ENCODE measurements at places on chromosomes 16 and 17. TPM values are rescaled to one million over a fixed set of nuclear protein-coding genes. Genes with fewer than 3 reads are reported as not detected.

DNA sequence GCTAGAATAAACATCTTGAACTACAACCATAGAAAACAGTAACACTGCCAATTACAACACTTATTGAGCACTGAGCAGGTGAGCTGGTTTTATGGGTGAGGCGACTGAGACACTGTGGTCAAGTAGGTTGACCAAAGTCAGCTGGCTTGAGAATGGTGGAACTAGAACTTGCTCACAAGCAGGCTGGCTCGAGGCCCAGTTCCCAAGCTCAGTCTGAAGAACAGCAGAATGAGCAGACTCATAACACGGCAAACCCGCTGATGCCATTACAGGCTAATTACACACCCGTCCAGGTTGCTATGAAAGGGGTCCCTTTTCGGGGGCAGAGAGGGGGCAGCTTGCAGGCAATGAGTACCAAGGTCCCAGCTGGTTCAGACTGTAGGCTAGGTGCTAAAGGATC lies 6.5 kb downstream of the ZZEF1 start:
- peak; percentile 48 for DNase-seq

DNA sequence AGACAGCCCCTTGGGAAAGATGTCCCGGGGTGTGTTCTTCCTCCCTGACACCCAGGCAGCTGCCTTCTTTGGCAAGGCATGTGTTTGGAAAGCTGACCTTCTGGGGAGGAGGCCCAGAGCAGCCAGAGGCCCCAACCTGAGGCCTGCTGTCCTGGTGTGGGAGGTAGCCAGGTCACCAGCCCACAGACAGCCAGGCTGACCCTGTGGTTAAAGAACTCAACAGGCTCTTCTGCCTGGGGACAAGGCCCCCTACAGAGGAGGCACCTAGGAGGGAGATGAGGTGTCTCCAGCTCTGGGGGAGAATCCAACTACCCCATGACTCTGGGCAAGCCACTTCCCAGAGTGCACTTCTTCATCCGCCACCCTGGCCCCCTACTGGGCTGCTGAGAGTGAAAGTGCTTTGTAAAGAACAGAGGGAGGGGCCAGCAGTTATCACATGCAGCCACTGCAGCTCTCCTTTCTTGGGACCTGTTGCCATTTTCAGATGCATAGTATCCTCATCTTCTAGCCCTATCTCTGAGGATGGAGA lies 13.1 kb upstream of the SREBF1 start:
- no peak for DNase-seq

GRCh38 chr17:61409301-61410112 lies 9.9 kb downstream of the TBX2 start:
- DNase-seq, result peak; percentile 74

- no peak for DNase-seq
Measured at GRCh38 chr17:77907497-77908461, 50.7 kb upstream of the TNRC6C start.

GRCh38 chr17:36890398-36891168 lies 46.7 kb upstream of the LHX1 start:
- no peak for DNase-seq

DNA sequence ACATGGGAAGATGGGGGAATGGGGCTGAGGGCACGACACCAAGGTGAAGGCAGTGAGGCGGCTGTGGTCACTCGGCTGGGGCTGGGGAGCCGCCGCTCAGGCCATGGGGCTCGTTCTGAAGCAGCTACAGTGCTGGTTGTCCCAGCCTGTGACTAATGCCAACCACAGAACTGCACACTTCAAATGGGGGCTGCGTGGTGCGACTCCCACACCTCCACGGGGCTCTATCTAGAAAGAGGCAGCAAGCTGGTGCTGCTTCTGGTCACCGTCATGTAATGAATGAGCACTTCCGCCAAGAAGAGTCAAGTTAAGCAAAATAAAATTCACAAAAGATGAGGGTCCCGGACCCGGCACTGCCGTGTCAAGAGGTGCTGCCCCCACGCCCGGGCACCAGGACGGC lies 20.0 kb downstream of the GALNS start:
- no peak for DNase-seq

- peak; percentile 53 for DNase-seq
Measured at GRCh38 chr16:4805231-4805630, 2.8 kb upstream of the ROGDI start.

DNA sequence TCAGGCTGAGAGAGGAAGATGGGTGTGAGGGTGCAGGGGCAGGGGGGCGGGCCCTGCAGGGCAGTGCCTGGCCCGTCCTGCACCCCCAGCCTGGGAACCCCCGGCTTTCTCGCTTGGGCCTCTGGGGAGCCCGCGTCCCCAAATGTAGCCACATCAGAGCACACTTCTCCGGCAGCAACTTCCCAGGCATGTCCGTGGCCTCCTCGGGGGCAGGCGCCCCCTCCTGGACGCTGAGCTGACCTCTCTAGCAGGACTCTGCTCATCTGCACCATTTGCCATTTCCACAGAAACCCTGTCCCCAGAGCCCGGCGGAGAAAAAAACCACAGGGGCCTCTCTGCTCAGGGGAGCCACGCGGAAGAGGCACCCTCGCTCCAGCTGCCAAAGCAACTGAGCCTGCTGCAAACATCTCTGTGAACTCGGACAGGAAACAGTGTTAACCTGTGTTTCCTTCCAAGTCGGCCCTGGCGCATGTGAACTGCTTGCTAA lies 63.4 kb downstream of the KLHDC4 start:
- DNase-seq, result peak; percentile 41

DNA sequence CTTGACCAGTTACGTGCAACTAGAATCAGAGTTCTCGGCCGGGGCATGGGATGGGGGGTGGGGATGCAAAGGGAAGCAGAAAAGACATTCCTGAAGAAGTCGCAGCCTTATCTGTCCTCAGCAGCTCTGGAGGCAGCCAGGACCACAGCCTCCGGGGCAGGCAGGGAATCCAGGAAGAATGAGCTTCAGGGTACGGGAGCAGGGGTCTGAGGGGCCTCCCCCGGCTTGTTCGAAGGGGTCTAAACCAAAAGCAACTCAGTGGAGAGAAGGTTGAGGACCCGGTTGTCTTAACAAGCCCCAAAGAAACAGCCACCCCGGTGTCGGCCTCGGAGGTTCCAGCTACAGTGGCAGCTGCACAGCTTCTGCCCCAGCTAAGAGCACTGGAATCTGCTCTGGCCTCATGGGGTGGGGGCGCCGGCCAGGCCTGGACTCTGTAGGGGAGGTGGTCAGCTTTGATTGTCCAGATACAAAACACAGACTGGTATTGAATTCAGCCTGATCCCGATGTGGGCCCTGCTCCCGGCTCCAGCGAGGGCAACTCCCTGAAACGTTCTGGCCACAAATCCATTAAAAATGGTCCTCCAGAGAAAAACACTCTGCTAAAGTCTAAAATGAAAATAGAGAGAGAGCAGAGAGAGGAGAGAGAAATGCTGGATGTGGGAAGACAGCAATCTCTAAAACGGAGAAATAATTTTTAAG lies 7.7 kb downstream of the HOXB4 start:
- DNase-seq, result no peak

Gene LITAFD
- not detected for polyA plus RNA-seq

DNA sequence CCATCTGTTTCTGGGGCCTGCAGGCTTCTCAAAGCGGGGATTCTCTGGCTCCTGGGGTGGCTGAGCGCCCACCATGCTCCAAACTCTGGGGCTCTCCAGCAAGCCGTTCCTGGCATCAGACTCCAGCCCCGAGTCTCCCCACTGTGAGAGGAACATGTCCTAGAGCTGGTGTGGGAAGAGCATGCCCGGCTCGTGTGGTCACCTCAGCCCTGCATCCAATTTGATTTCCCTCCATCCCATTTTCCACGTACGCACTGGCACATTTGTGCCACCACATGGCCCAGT lies 23.2 kb upstream of the KCNJ12 start:
- no peak for DNase-seq

DNA sequence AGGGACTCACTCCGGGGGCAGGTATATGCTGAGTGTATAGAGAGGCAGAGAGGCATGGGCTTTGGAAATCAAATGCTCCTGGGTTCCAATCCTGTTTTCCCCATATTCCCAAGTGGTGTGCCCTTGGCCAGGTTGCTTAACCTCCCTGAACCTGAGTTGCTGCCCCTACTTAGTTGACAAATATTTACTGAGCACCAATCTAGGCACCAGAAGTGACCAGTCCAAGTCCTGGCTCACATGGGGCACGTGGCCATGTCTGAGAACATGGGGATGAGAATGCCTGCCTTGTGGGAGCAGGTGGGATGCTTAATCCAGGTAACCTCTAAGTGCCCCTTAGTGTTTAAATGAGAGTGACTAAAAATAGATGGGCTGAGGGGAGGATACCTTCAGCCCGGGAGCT lies 4.2 kb downstream of the SOCS3 start:
- DNase-seq, result no peak

Gene PRSS27
- 0.46 TPM for polyA plus RNA-seq

GRCh38 chr17:78168903-78169793 lies 767 bp downstream of the SYNGR2 start:
- DNase-seq, result peak; percentile 58

DNA sequence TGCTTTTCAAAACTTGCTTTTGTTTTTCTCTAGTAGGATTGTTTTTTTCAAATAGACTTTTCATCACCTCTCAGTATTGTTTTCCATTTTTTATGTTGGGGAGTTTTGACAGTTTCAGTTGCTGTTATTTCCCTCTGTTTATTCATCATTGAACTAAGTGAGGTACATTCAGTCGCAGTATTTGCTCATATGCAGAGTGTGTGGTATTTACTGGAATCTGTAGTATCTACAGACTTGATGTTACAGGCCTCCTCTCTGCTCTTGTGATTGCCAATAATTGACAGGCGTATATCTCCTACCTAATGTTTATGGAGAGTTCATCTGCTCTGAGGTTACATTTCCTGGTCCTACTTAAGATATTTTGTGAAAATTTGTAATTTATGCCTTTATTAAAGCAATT lies 49.6 kb downstream of the COX10 start:
- no peak for DNase-seq

DNA sequence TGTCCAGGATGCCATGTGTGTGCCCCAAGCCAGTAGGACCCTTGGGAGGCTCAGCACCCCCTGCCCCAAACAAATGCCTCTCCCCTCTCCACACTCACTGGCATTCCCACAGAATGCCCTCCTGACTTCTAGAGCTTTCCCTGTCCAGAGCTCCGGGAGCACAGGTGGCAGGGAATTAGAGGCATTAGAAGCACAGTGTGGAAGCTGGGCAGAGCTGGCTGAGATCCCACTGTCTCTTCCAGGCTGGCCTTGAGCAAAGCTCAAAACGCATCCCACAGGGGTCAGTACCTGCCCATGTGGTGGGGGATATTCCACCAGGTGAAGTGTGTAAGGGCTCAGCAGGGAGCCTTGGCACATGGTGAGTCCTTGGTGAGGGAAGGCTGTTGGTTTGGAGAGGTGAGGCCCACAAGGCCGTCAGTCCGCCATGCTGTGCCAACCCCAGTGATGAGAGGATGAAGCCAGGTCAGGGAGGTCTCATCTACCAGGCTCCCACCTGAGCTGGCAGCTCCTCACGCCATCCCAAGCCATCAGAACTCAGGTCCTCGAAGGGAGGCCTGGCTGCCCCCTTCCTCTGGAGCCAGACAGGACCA lies 18.1 kb downstream of the ENDOV start:
- DNase-seq, result no peak

Gene KCNJ18
- polyA plus RNA-seq, result not detected

DNA sequence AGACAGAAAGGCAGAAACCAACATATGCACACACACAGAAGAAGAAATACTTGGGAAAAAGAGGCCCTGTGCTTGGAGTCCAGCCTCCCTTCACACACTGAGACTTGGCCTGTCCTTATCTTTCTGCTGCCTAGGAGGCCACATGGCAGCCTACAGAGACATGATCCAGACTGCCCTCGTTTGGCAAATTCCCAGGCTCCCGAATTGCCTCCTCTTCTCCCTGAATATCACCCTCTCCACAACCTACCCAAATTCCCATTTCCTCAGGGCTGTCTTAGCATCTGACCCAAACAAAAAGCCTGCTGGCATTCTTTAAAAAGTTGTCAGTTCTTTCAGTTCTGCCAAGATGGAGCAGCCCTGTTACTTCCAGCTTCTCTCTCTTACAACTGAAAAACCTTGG lies 59.8 kb downstream of the DNAH17 start:
- no peak for DNase-seq

GRCh38 chr17:8152112-8152775 lies at the start of gene PER1:
Gene PER1, minus strand, starts transcription at chr17:8152404. Its CDS starts 1,698 bp downstream, at chr17:8150706.
- DNase-seq, result peak; percentile 96

Gene MYO15A
- 0.35 TPM for polyA plus RNA-seq

Gene KREMEN2
- polyA plus RNA-seq, result not detected

DNA sequence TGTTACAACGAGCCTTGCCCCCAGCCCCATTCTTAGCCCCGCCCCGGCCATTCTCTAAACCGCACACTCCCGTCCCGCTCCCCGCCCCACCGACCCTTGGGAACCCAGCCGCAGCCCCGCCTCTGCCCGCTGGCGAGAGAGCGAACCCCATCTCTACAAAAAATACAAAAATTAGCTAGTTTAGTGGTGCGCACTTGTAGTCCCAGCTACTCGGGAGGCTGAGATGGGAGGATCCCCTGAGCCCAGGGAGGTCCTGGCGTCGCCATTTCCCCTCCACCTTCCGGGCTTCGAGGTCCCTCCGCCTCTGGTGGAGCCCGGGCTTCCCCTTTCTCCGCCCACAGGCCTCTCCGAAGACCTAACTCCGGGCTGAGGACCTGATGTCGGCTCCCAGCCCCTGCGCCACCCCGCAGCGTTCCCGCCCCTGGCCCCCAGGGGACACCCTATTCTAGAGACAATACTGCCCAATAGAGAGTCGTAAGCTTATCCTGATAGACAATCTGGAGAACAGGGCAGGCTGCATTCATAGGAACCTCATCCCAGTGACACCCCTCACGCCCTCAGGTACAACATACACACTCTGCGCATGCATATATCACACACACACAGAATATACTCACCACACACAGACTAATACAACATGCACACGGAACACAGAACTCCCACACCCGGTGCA lies 480 bp upstream of the PROCA1 start:
- DNase-seq, result peak; percentile 55

GRCh38 chr17:38746004-38746848 lies 1.9 kb downstream of the PCGF2 start:
- DNase-seq, result no peak

Gene KRT15
- polyA plus RNA-seq, result 0.22 TPM

Gene ETV4
- polyA plus RNA-seq, result 0.59 TPM

Gene DPEP2
- polyA plus RNA-seq, result 1.5 TPM

DNA sequence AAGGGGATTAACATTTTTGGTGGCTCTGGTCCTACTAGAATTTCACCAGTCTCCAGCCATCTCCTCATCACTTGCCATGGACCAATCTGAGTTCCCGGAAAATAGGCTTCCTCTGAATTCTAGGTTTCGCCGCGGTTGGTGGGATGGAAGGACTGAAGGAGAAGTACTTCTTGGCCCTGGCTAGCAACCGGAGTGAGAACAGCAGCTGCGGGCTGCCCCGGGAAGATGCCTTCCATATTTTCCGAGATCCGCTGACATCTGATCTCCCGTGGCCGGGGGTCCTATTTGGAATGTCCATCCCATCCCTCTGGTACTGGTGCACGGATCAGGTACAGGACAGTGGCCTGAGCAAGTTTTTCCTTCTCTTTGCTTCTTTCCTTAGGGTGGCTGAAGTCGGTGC lies 45.0 kb downstream of the SLC5A11 start:
- no peak for DNase-seq

Gene SOX8
- polyA plus RNA-seq, result 2.0 TPM

- DNase-seq, result no peak
Measured at GRCh38 chr16:13875614-13876284, 44.2 kb upstream of the ERCC4 start.

GRCh38 chr16:9847146-9847545 lies 335.1 kb downstream of the GRIN2A start:
- no peak for DNase-seq

- DNase-seq, result no peak
Measured at GRCh38 chr17:74453665-74454196, 12.7 kb upstream of the CD300A start.

- DNase-seq, result peak; percentile 11
Measured at GRCh38 chr16:85157813-85158742, 45.8 kb upstream of the CIBAR2 start.

- DNase-seq, result no peak
Measured at GRCh38 chr17:44906010-44906646, 6.9 kb upstream of the EFTUD2 start.

Measured in heart right ventricle (tissue), 16 donors.